NCI-H2107 (cell line): ENCODE measurements at places on chromosomes 1 and 21.

- no peak for DNase-seq
Measured at GRCh38 chr1:74180490-74180889, 17.5 kb downstream of the LRRIQ3 start.

GRCh38 chr1:246308533-246309075 is 198.5 kb downstream of the SMYD3 start:
- DNase-seq, result no peak

GRCh38 chr1:12539320-12539704 is 78.7 kb downstream of the DHRS3 start:
- no peak for DNase-seq

- DNase-seq, result no peak
Measured at GRCh38 chr21:38241029-38241740, 15.6 kb upstream of the KCNJ15 start.
